CD4-positive, alpha-beta memory T cell (primary cell): ENCODE measurements at places on chromosomes 1 and 21. TPM values are rescaled to one million over a fixed set of nuclear protein-coding genes. Genes with fewer than 3 reads are reported as not detected.

Gene RAD54L
- 0.46 TPM for polyA plus RNA-seq

DNA sequence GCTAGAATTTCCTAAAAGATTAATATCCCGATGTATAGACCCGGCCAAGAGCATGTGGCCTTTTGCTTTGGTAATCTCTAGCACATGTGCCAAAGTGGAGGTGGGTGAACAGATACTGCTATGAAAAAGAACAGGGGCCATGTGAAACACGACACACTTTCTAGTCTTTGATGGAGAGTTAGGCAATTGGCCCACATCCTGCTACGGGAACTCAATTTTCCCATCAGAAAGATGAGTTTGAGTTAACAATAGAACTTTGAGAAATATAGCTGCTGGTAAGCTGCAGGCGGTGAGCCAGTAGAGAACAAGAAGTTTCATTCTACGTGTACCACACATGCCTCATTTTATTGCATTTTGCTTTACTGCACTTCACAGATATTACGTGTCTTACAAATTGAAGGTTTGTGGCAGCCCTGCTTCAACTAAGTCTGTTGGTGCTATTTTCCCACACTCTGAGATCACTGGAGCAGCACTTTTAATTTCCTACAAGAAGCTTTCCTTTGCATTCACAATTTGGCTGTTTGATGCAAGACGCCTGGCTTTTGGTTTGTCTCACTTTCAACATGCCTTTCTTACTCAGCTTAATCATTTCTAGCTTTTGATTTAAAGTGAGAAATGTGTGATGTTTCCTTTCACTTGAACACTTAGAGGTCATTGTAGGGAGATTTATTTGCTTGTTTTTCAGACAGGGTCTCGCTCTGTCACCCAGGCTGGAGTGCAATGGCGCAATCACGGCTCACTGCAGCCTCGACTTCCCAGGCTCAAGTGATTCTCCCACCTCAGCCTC lies 46.3 kb downstream of the HTR6 start:
- DNase-seq: no peak

DNA sequence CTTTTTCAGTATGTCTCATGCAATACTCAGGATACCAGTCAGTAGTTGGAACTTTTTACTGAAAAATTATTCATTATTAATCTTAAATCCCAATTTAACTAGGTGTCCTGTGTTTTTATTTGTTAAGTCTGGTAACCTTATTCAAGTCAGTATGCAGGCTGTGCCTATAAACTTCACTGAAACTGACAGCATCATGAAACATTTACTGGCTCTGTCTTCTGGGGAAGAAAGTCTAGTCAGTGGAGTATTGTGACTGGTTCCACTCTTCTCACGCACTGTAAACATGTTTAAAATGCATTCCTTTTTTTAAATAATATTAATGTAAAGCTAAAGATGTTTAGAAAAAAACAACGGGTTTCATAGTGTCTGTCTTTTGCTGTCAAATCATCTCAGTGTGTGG lies 739.7 kb downstream of the LTN1 start:
- no peak for DNase-seq

Gene TXNDC12
- polyA plus RNA-seq: 78.8 TPM

Gene LMO4
- 19.6 TPM for polyA plus RNA-seq

Gene OR2T11
- polyA plus RNA-seq: not detected

Gene ATP6V1G3
- polyA plus RNA-seq: not detected

Gene CLCA2
- not detected for polyA plus RNA-seq

DNA sequence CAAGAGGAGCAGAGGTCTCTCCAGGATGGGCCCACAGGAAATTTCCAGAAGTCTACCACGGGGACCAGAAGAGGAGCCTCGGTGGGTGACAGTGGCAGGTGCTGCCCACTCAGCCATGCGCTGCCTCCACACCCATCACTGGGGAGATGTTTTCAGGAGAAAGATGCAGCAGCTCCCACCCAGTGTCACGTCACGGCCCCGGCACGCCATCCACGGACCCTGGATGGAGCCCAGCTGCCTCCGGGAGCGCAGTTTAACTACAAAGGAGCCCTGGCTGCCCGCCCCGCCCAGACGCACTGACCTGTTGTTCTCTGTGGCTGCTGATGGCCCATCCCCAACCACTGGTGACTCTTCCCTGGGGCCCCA lies 6.8 kb downstream of the TSPEAR start:
- DNase-seq: no peak

DNA sequence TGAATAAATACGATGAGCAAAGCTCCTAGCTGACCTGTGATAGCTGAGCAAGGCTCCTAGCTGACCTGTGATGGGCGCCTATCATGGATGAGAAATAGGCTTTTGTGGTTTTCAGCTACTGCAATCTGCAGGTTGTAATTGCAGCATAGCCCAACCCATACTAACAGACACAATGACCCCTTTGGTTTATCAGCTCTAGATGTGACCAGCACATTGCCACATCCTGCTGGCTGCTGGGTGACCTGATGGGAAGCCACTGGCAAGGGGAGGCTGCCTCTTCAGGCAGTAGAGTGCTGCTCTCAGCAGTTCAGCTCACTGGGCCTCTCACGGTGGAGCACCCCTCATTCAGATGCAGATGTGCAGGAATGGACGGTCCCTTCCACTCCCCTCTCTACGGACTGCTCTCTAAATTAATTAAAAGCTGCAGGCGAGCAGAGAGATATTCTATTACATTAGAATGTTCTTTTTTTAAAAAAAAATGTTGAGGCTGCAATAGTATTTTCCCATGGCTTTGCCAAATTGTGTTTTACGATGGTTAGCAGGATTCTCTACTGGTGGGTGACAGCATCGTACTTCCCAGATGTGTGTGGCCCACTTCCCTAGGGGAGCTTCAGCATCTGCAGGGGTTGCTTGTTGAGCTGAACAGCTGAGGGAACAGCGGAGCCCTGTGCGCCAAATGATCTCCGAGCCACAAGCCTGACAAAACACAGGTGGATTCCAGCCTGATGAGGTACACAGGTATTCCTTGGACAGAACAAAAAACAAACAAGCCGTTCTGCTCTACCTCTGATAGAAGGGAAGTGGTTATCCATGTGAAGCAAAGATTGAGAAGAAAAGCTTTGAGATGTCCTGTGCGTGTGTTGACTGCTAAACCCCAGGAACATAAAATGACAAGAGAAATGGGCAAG lies 65.0 kb downstream of the SYT6 start:
- no peak for DNase-seq

DNA sequence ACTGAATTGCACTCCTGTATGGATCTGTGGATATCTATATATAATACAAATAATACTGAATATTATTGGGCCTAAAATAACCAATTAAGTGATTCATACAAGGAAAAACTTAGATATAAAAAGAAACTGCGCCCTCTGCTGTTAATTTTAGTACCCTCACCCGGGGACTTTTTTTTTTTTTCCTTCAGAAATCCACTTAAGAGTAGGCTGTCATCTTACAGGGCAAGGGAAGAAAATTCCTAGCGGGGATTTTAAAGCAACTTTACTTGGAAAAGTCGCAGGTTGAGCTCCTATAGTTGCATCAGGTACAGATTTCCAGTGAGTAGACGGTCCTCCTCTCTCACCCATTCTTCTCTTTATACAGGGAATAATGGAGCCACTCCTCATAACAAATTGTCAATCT lies 1.3 kb downstream of the NTNG1 start:
- DNase-seq: no peak

- no peak for DNase-seq
Observed at GRCh38 chr1:18942340-18942739, 14.1 kb downstream of the IFFO2 start.

DNA sequence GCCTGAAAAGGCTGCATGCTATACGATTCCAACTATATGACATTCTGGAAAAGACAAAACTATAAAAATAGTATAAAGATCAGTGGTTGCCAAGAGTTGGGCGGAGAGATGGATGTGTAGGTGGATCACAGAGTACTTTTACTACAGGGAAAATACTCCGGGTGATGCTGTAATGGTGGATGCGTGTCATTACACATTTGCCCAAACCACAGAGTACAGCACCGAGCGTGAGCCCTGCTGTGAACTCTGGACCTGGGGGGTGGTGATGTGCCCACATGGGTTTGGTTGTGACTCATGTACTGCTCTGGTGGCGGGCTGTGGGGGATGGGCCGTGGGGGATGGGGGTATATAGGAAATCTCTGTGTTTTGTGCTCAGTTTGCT lies 162.7 kb upstream of the COL6A1 start:
- DNase-seq: peak; percentile 22

Gene TMEM269
- not detected for polyA plus RNA-seq

GRCh38 chr1:160078512-160079195 lies 2.7 kb upstream of the KCNJ9 start:
- peak; percentile 45 for DNase-seq

Gene PWP2
- polyA plus RNA-seq: 13.9 TPM
